Stimulated activated CD4-positive, alpha-beta T cell treated with anti-CD3 and anti-CD28 coated beads, TNF-alpha, amount 100 ng/mL, for 4 hours (primary cell): ENCODE measurements at places on chromosomes 5 and 9.

GRCh38 chr5:152262667-152263066, 142.4 kb downstream of the NMUR2 start:
- no peak for DNase-seq

DNA sequence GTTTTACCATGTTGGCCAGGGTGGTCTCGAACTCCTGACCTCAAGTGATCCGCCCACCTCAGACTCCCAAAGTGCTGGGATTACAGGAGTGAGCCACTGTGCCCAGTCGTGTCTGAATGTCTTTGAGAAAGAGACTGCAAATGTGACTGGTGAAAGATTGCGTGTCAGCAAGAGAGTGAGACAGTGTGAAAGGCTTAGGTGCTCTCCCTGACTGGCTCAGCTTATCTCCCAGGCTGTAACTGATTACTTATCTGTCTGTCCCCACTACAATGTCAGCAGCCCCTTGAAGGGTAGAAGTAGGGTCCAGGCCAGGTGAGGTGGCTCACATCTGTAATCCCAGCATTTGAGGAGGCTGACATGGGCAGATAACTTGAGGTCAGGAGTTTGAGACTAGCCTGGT, 3.4 kb upstream of the FGFR4 start:
- no peak for DNase-seq

DNA sequence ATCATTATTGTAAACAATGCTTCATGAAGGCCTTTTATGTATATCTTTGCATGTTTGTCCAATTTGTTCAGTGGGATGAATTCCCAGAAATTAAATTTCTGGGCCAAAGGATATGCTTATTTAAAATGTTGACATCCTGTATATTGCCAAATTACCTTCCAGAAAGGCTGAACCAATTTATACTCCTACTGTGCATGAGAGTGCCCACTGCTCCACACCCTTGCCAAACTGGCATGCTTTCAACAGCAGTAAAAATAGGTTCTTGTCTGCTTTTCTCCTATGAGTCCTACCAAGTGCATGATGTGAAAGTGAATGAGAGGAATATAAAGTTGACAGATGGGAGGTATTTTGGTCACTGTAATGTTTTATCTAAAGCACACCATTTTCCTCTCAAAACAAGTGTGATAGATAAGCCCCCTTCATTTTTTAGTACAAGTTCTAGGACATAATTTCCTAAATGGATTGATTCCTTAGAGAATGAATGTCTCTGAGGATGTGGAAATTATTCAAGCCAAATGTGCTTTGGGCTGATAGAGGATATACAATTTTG, 70.5 kb upstream of the ERBIN start:
- no peak for DNase-seq

DNA sequence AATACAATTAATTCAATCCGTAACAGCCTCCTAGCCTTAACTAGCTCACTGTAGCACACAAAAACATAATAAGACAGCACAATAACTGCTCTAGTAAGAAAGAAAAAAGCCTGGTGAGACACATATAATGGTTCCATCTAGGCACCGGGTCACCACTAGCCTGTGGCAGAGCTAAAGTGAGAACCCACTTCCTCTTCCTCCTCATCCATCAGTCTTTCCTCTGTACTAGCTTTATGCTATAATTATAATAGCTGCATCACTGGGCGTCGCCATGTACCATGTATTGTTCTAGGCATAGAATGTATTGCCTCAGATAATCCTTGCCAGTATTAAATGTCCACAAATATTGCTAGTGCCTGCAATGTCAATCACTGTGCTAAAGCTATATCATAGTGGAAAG, 23.1 kb downstream of the ADRB2 start:
- DNase-seq = no peak

- DNase-seq = no peak
These were observed 1.1 kb upstream of the CXXC5 start for GRCh38 chr5:139646912-139647505.

DNA sequence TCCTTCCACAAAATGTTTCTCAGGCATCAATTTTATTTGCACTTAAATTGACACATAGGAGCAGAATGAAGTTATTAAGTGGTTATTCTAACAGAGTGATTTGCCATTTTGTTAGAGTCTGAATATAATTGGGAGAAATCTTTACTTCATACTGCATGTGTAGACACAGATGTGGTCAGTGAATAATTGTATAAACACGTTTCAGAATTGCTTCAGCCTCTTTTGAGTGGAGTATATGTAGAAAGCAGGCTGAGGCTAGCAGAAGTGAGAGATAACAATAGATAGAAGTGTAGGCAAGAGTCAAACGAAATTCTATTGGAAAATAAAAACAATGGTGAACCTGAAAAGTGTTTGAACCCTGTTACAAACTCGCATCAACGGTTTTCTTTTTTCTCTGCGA, 270.7 kb downstream of the TMEM167A start:
- DNase-seq = no peak

DNA sequence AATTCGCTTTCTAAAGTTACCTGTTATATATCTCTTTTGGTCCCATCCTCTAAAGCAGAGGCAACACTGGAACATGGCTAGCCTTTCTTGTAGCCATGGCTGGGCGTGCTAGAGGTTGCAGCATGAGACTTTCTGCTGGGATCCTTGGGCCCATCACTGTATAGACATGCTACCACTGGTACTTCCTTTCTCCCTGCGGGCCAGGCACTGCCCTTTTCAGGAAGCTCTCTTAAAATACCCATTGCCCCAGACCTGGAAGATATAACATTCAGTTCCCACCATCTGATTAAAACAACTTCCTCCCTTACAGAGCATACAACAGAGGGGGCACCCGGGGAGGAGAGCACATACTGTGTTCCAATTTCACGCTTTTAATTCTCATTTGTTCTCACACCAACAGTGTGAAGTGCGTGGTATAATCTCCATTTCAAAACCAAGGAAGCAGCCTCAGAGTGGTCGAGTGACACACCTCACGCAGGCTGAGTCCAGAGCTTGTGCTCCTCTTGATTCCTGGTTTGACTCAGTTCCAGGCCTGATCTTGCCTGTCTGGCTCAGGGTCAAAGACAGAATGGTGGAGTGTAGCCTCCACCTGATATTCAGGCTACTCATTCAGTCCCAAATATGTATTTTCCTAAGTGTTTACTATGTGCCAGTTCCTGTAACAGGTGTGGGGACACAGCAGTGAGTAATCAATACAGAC, 22.6 kb downstream of the PTGS1 start:
- no peak for DNase-seq

- DNase-seq = no peak
These were observed 61.1 kb downstream of the PSD2 start for GRCh38 chr5:139856714-139857113.

DNA sequence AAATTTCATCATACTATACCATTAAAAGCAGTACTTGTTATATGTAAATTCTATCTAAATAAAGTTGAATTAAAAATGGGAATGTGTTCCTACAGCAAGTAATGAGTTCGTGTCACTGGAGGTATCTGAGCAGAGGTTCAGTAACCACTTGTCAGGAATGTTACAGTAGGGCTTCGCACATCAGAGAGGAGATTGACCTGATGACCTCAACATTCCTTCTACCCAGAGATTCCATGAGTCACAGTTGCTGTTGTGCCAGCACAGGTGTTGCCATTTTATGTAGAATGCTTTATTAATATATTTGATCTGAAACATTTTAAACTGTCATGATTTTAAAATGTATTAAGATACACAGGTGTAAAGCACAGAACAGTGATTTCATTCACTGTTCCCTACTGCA, 60.3 kb downstream of the STX17 start:
- no peak for DNase-seq

DNA sequence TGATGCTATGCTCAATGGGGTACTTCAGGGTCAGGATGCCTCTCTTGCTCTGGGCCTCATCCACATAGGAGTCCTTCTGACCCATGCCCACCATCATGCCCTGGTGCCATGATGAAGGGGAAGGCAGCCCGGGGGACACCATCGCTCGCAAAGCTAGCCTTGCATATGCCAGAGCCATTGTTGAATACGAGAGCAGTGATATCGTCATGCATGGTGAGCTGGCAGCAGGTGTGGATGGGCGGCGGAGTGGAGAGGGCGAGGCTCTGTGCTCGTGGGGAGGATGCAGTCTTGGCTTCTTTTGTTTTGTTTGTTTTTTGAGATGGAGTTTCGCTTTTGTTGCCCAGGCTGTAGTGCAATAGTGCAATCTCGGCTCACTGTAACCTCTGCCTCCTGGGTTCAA, 17.2 kb upstream of the SPZ1 start:
- DNase-seq = no peak

DNA sequence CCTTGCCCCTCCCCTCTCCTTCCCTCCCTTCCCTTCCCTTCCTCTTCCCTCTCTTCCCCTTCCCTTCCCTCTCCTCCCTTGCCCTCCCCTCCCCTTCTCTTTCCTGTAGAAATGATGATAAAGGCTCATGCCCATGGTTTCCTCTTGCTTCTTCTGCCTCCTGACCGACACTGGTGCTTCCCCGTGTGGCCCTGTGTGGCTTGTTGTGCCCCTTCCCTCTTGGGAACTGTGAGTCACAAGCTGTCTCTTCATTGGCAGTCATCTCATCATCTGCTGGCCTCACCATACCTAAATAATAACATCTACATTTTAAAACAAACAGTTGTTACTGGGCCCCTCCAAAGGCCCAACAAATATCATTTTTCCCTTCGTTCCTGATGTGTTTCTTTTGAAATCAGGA, 11.7 kb upstream of the CARNMT1 start:
- DNase-seq = no peak
